Stimulated activated CD8-positive, alpha-beta memory T cell treated with anti-CD3 and anti-CD28 coated beads, Interleukin-4, amount 100 ng/mL, for 1 hour (primary cell): ENCODE measurements at places on chromosomes 4 and X.

DNA sequence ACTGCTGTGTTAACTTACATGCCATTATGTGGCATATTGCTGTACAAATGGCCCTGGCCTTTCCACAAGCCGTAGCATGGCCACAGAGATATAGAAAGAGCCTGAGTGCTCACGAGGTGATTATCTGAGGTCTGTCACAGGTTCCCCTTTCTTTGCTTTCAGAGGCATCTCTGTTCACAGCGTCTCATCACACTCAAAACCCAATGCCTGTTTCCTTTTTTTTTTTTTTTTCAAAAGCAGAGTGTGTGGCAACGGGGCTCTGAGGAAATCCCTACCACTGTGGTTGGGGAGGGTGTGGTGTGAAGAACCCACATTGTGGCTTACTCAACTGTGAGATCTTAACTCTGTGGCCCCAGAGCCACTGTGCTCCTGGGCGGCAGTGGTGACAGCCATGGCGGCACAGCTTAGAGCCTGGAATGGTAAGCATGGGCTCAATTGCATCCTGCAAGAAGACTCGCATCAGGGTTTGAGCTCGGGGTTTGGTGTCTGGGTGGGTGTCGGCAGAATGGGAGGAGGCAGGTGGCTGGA, 30.8 kb downstream of the RTL5 start:
- peak; percentile 27 for DNase-seq

- no peak for DNase-seq
These were observed 26.4 kb downstream of the GPM6B start for GRCh38 chrX:13790206-13791131.

DNA sequence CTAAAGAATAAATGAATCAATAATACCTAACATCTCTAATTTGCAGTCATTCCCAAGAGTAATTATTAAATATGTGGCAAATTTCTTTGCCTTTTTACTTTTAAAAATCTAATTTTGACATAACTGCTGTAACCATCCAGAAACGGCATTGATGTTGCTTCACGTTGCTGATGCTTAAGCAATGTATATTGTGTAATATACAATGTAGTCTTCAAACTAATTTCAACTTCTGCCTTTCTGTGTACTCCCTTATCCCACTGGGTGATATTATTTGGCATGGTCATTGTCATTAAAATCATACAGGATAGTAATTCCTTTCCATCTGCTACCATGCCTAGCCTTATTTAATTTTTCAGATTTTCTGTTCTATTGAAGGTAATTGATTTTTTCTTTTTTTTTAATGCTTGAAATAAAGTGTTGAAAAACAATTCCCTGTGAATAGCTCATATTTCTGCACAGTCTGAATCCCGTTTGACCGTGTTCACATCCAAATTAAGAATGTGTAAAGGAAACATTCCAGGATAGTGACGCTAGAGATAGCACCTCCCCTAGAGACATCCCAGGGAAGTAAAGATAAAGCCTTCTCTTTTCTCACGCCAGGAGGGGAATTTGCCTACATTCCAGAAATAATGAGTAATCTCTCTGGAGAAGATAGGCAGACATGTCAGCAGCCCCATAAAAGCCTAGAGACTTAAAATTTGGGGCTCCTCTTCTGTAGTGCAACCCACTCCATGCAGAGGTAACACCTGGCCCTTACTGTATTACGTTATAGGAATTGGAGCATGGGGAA, 8.6 kb downstream of the FAM200B start:
- no peak for DNase-seq

DNA sequence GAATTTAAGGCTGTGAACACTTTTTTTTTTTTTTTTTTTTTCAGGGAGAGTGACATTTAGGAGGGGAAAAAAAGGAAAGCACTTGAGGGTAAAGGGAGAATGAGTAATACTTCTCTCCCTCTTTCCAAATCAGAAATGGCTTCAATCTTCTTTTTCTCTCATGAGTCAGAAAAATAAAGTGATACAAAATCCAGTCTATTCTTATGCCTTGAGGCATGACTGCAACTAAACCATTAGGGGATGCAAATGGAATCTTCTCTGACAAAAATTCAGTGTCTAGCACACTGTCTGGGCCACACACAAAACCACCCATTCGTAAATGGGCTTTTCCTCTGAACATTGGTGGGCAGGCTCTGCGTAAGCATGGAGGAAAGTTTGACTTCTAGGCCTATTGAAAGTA, 46.7 kb upstream of the POU4F2 start:
- DNase-seq: no peak

GRCh38 chr4:94767446-94767845, 9.7 kb downstream of the BMPR1B start:
- no peak for DNase-seq

DNA sequence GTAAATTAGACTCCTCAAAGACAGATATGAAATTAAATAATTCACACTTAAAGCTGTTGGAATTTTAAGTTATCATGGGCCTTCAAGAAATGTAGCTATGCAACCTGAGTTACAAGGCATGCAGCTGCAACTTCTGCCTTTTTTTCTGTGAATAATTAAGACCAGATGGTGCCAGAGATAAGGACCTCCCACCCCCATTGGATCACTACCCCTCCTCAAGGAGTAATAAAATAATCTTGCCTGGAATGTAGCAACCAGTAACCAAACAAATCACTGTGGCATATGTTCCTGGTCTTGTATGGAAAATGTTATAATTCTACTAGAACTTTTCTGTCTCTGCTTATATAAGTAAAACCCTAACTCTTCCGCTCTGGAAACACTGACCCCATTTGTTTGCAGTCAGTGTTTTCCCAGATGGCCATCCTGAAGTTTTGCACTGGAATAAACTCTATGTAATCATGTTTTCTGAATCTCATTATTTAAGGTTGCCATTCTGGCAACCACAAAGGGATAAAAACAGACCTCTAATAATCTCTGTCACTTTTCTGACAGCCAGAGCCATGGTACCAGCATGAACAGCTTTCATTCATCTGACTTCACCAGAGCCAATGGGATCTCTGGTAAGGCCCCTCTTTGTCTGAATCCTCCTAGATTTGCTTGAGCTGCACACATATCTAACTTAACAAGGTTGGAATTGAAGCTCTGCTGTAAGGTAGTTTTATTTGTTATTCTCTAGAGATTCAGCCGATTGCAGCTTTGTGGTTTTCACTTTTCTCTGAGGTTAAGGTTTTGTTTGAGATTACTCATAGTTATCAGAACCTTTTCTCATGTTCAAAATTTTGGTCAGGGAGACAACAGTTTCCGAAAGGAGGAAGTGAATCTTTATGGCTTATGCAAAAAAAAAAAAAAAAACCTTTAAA, 274.6 kb downstream of the NAF1 start:
- DNase-seq: no peak

GRCh38 chrX:16014171-16014570, 109.2 kb upstream of the GRPR start:
- no peak for DNase-seq

- DNase-seq: no peak
These were observed 48.0 kb downstream of the CXXC4 start for GRCh38 chr4:104446431-104447278.

DNA sequence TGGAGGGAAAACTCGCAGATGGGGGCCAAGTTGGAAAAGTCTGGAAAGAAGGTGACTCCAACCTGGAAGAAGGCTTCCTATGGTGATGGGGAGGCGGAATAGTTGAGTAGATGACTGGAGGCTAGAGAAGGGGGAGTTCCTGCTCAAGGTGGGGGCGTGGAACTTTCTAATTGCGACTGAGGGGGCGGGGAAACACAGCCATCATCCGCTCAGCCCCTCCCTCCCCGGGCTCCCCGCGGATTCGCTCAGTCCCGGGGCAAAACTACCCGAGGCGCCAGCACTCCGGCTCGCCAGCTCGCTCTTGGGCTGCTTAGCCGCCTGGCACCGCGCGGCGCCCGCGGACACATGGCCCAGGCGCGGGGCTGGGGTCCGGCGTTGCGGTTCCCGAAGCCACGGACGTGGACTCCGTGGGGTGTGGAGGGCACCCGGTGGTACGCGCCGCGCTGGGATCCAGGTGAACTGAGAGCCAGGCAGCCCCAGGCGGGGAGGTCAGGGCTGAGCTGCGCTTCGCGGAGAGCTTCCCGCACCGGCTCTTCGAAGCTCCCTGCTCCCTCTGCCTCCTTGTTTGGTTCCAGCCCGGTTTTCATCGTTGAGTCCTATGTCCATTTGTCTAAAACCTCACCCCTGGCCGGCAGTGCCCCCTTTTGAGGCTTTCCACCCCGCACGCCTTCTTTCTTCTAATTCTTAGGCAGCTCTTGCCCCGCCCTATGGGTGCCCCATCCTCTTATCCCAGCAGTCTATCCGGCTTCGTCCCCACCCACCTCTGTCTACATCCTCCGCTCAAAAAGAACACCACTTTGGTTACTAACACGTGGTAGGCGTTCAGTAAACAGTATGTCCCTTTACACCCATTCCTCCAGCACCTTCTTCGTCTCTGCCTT, 38.9 kb downstream of the STARD8 start:
- no peak for DNase-seq
